ENCODE measurements at places on chromosomes 7 and 10. TPM values are rescaled to one million over a fixed set of nuclear protein-coding genes. Genes with fewer than 3 reads are reported as not detected.

The OR2A12 gene
- total RNA-seq: not detected

The AGMO gene
- 8.3 TPM for total RNA-seq

The TRIM74 gene
- total RNA-seq: 2.7 TPM

The FBXL13 gene
- 2.5 TPM for total RNA-seq

The PDK4 gene
- total RNA-seq: 64.2 TPM

The RPEL1 gene
- total RNA-seq: 0.09 TPM

The ERVW-1 gene
- total RNA-seq: not detected

The PPP1R17 gene
- not detected for total RNA-seq

The HPSE2 gene
- total RNA-seq: 12.4 TPM

The NPY gene
- 0.52 TPM for total RNA-seq

The VIM gene
- 477 TPM for total RNA-seq

The STEAP2 gene
- 29.9 TPM for total RNA-seq

The ITGA8 gene
- 2.4 TPM for total RNA-seq

The MMD2 gene
- total RNA-seq: not detected

The CDH23 gene
- 5.1 TPM for total RNA-seq

The C10orf53 gene
- total RNA-seq: not detected

The GJD4 gene
- not detected for total RNA-seq

The NKX1-2 gene
- total RNA-seq: 0.09 TPM

The NEBL gene
- 15.0 TPM for total RNA-seq

The NEUROG3 gene
- total RNA-seq: not detected
